ENCODE measurements at places on chromosomes 1 and 21. TPM values are rescaled to one million over a fixed set of nuclear protein-coding genes. Genes with fewer than 3 reads are reported as not detected.

Gene HRNR
- not detected for total RNA-seq

DNA sequence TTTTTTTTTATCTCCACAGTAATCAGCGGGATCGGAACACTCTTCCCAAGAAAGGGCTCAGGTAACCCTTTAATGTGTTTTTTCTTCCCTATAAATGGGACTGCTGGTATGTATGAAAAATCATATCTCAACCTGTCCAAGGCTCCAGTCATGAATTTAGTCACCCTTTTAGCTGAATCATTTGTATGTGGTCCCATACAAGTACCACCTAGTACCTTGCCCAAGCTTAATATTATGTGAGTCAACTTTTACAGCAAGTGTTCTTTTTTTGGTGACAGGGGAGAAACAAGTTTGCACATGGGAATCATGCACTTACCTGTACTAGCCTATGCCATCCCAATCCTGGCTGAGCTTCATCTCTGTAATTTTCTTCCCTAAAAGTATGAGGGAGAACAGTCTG, 43.7 kb upstream of the IPO9 start:
- no peak overlapping the region for H3K27ac ChIP-seq
- H3K4me1 ChIP-seq = no peaks in the 10 kb centered on the region
- no peak for DNase-seq
- no peak overlapping the region for H3K4me3 ChIP-seq

- H3K27ac ChIP-seq = no peak overlapping the region
- no peak overlapping the region for H3K4me3 ChIP-seq
- no peaks in the 10 kb centered on the region for H3K36me3 ChIP-seq
- H3K4me1 ChIP-seq = no peaks in the 10 kb centered on the region
These were observed 206.0 kb downstream of the CENPF start for GRCh38 chr1:214808845-214809460.

Gene CNN3
- 50.1 TPM for total RNA-seq

DNA sequence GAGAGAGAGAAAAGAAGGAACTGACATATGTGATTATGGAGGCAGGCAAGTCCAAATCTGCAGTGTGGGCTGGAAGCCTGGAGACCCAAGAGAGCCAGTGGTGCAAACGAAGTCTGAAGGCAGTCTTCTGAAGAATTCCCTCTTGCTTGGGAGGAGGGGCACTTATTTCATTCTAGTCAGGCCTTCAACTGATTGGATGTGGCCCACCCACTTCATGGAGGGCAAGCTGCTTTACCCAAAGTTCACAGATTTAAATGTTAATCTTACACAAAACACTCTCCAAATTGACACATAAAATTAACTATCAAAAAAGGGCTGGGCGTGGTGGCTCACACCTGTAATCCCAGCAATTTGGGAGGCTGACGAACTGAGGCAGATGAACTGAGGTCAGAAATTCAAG, 103.5 kb upstream of the RAB3GAP2 start:
- no peak overlapping the region for H3K27ac ChIP-seq
- H3K4me3 ChIP-seq = no peak overlapping the region
- H3K27me3 ChIP-seq = no peaks in the 10 kb centered on the region
- DNase-seq = no peak
- no peaks in the 10 kb centered on the region for H3K36me3 ChIP-seq
- H3K4me1 ChIP-seq = no peaks in the 10 kb centered on the region

GRCh38 chr1:59908084-59908483, 18.5 kb downstream of the CYP2J2 start:
- no peaks in the 10 kb centered on the region for H3K4me1 ChIP-seq
- no peak overlapping the region for H3K27ac ChIP-seq
- no peak for DNase-seq
- H3K36me3 ChIP-seq = no peaks in the 10 kb centered on the region
- H3K27me3 ChIP-seq = no peaks in the 10 kb centered on the region

- no peaks in the 10 kb centered on the region for H3K4me1 ChIP-seq
- DNase-seq = no peak
- no peak overlapping the region for H3K27ac ChIP-seq
- no peaks in the 10 kb centered on the region for H3K36me3 ChIP-seq
- H3K4me3 ChIP-seq = no peak overlapping the region
- H3K27me3 ChIP-seq = no peaks in the 10 kb centered on the region
These were observed 83.3 kb downstream of the LACTBL1 start for GRCh38 chr1:22889213-22889827.

- H3K4me3 ChIP-seq = no peak overlapping the region
- H3K27me3 ChIP-seq = no peaks in the 10 kb centered on the region
- H3K36me3 ChIP-seq = no peaks in the 10 kb centered on the region
These were observed 16.3 kb upstream of the MTARC1 start for GRCh38 chr1:220770245-220770913.

Data from pancreas (tissue), 10 donors.